Stimulated activated CD4-positive, alpha-beta T cell treated with anti-CD3 and anti-CD28 coated beads, Interleukin-2, amount 100 ng/mL, for 24 hours (primary cell): ENCODE measurements at places on chromosomes 16 and 17.

- no peak for DNase-seq
Measured at GRCh38 chr16:65274566-65274965, 152.7 kb upstream of the CDH11 start.

GRCh38 chr16:7278636-7279035, 54.0 kb upstream of the RBFOX1 start:
- DNase-seq: no peak

- peak; percentile 60 for DNase-seq
Measured at GRCh38 chr17:50149417-50150353, 792 bp downstream of the PPP1R9B start.

DNA sequence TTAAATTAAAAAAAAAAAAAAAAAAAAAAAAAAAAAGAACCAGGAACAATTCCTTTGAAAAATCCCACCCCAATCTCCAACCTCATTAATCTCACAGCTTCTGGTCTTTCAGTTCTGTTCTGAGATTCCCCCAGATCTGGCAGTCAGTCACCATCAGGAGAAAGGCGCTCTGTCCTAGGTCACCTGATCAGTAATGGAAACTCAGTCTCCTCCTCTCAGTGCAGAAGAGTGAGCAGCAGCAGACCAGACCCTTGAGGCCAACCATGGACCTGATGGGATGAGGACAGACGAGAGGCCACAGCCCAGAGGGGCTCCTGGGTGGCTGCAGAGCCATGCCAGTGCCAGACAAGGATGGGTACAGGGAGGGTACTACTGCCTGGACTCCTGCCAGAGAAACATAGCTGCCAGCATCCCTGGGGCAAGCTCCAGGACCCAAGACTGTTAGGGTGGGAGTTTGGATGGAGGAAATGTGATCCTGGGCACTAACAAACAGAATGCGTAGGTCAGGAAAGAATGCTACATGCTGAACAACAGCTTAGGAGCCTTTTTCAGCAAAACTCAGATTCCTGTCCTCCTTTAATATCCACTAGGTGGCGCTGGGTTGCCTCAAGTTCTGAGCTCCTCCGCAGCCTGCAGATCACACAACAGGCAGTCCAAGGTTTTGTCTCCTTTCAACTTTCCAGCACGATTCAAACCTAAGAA, 28.7 kb downstream of the MPG start:
- peak; percentile 49 for DNase-seq

DNA sequence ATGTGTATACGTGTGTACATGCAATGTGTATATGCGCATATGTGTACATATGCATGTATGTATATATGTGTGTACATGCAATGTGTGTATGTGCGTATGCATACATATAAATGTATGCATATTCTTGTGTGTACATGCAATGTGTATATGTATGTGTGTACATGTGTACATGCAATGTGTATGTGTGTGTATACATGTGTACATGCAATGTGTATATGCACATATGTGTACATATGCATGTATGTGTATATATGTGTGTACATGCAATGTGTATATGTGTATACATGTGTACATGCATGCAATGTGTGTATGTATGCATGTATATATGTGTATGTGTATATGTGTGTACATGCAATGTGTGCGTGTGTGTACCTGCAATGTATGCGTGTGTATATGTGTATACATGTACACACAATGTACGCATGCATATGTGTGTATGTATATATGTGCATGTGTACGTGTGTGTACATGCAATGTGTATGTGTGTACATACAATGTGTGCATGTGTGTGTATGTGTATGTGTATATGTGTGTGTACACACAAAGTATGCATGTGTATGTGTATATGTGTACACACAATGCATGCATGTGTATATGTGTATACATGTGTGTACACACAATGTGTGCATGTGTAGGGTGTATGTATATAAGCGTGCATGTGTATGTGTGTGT, 167.7 kb downstream of the SHISA9 start:
- no peak for DNase-seq

DNA sequence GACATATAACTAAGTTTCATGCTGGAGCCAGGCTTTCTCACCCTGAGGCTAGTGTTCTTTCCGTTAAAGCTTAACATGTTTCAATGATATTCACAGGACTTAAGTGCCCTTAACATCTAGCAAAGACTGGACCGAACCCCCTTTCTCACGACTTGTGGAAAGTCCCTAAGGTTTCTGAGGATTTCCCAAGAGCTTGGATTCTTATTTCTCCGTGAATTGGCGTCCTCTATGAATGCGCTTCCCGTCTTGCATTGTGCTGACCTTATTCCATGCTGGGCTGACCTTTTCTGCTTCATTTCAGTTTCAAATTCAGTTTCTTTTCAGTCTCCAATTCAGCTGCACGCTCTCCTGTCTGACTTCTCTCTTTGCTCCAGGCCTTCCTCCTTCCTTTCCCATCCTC, 206.4 kb downstream of the HS3ST3A1 start:
- no peak for DNase-seq

GRCh38 chr17:44599298-44600175, 42.3 kb downstream of the FZD2 start:
- no peak for DNase-seq

GRCh38 chr16:58187665-58188421, 10.1 kb downstream of the CSNK2A2 start:
- DNase-seq: no peak

GRCh38 chr17:54028986-54029580, 206.4 kb downstream of the KIF2B start:
- DNase-seq: no peak

- DNase-seq: no peak
Measured at GRCh38 chr17:1412185-1413110, 12.4 kb upstream of the YWHAE start.

DNA sequence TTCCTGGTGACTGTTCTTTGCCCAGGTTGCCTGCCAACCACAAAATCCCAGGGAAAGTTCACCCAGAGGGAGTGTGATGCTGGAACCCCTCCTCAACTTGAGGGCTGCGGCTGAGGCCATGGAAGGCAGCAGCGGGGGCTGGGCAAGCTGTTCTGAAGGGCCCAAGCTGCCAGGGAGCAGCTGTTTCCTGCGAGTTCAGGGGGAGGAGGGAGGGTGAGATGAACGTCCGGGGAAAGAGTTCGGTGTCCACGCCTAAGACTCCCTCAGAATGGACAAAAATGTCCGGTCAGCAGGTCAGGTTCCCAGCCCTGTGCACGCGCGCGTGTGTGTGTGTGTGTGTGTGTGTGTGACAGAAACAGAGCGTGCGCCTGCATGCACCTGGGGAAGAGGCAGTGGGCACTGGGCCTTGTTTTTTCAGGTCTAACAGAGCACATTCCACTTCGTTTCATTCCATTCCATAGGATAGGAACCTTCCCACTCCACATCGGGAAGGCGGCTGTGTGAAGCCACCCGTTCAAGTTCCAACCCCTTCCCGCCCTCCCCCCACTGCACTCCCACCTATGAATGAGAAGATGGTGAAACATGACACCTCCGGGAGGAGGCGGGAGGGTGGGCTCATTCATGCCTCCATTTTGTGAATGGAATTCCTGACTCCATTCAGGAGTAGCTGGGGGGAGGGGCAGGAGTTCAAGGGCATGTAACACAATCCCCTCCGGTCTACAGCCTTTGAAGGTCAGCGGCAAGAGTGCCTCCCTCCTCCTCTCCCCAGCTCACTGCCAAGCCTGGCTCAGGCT, 15.7 kb downstream of the ETV4 start:
- DNase-seq: no peak

GRCh38 chr16:64641343-64641742, 480.5 kb downstream of the CDH11 start:
- no peak for DNase-seq

GRCh38 chr17:76246080-76247066, 6.1 kb upstream of the RNF157 start:
- DNase-seq: peak; percentile 49

DNA sequence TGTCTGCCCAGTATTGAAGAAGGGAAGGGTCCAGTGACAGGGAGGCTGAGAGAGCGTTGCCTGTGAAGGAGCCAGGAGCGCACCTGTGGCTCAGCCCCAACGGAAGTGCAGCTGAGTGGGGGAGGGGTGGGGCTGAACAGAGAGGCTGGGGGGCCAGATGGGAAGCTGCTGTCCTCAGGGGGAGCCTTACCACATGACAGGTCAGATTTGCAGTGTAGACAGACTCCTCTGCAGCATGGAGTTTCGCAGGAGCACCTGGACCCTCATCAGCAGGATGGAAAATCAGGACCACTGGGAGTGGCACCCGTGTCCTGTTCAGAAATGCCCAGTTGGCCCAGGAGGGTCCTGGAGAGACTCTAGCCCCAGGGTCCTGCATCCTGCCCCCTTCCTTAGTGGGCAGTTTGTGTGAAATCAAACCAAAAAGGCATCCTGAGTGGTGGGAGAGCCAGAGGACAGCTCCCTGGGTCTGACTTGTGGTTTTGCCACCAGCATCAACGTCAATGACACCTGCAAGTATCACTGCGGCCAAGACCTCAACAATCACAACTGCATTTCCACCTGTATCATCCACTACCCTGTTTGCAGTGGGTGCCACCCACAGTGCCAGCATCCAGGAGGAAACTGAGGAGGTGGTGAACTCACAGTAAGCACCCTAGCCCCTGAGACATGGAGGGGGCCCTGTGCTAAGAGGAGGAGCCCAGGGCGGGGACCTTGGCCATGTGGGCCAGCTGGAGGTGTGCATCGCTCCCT, 7.8 kb downstream of the CD300A start:
- no peak for DNase-seq

DNA sequence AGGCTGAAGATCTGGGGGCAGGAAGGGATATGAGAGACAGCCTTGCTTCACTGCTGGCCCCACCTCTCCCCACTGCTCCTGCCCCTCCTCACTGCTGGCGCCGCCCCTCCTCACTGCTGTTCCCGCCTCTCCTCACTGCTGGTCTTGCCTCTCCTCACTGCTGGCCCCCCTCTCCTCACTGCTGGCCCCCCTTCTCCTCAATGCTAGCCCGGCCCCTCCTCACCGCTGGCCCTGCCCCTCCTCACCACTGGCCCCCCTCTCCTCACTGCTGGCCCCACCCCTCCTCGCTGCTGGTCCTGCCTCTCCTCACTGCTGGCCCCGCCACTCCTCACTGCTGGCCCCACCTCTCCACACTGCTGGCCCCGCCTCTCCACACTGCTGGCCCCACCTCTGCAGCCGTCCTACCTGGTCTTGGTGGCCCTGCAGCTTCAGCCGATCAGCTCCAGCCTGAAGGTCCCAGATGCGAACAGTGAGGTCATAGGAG, 9.5 kb upstream of the PAM16 start:
- DNase-seq: no peak

- no peak for DNase-seq
Measured at GRCh38 chr16:51845586-51846305, 694.7 kb upstream of the SALL1 start.
